ENCODE measurements at places on chromosomes 1 and 21. TPM values are rescaled to one million over a fixed set of nuclear protein-coding genes. Genes with fewer than 3 reads are reported as not detected.

- DNase-seq: peak; percentile 85
Observed at GRCh38 chr1:116485071-116485735, 85.6 kb downstream of the CD58 start.

Gene ATP6V1G3
- polyA plus RNA-seq: 3.2 TPM

Gene PDZK1
- 192 TPM for polyA plus RNA-seq

Gene LRIG2
- polyA plus RNA-seq: 24.4 TPM

DNA sequence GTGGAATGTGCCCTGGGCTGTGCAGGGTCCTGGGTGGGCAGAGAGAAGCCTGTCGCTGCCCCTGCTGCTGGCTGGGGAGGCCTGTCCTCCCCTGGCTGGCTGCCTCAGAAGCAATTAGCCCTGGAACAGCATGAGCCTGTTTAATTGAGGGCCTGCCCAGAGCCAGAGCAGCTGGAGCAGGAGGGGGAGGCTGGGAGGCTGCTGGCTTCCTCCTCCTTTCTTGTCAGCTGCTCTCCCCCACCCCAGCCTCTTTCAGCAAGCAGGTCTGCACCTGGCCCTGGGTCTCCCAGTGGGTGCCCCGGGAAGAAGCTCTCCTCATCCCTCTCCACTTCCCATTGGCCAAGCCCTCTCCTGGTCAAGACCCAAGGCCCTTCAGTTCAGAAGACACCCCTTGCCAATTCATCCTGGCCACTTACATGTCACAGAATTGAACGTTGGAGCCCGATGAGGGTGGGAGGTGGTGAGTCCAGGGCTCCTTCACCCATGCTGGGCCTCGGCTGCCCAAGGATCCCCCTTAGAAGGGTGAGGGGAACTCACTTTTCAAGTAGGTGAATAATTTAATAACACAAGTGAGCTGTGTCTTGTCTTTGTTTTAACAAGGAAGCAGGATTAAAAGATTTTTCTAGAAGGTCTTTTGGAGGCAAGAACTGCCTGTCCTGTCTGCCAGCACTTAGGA lies 13.2 kb downstream of the AMPD2 start:
- no peak for DNase-seq

DNA sequence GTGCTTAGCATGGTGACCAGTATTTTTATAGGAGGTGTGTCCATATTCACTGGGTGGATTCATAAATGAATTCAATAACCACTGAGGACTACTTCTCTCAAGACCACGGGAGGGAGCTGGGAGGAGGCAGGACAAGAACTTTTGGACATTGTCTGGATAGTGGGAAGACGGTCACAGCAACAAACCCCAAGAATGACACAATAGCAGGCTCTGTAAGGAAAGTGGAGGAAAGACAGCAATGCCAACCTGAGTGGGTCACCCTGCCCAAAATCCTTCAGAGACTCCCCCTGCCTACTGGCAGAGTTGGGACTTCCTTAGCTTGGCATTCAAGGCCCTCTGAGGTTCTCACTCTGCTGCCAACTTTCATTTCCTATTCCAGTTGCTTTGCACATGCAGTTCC lies 42.0 kb downstream of the GLIS1 start:
- no peak for DNase-seq

DNA sequence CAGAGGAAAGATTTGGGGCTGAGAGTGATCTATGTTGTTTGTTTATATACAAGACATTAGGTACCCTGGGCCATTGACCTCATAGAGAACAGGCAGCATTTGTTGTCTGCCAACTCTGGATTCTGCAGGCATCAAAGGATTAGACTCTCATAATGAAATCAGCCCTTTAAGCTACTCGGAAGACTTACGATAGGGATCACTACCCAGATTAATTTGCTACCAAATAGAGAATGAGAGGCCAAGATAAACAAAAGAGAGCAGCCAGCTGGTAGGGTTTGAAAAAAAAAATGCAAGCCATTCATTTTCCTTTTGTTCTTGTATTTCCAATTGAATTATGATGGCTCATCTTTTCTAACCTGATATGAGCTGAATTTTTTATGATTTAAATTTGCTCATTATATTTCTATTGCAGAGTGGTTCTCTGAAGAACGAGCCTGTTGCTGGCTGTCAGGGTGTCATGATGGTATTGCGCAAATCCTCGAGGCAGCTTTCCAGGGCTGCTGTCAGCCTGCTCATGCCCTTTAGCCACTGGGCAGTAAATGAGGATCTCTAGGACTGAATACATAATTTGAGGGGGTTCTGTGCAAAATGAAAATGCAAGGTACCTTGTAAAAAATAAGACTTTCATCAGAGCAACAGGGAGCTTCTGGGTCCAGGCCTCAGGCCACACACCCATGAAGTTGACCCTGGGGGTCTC lies 116.4 kb upstream of the KCNJ15 start:
- DNase-seq: peak; percentile 27

Data from left kidney (tissue), 8 donors.